ENCODE measurements at places on chromosomes 7 and 10.

- DNase-seq = no peak
These were observed 254.7 kb downstream of the ZMYND11 start for GRCh38 chr10:389836-390448.

DNA sequence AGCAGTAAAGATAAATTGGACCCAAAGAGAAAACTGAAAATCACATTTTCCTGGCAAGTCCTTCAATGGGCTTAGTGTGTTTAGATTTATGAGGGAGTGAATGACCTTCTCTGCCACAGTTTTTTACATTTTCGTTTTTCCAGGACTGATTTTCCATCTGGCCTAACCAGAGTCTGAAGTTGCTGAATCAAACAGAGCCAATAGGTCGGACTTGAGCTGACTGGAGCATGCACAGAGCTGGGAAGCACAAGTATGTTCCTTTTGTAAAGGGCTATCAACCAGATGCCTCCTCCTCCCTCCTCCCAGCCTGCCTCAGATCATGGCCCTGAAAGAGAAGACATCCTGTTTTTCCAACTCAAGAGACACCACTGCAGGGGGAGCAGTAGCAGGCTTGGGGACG is 126.0 kb upstream of the ANKRD1 start:
- DNase-seq = no peak

- DNase-seq = peak; percentile 19
These were observed 168.9 kb downstream of the SLIT1 start for GRCh38 chr10:97016728-97017473.

GRCh38 chr10:29140991-29141390 is 147.9 kb upstream of the LYZL1 start:
- DNase-seq = no peak

DNA sequence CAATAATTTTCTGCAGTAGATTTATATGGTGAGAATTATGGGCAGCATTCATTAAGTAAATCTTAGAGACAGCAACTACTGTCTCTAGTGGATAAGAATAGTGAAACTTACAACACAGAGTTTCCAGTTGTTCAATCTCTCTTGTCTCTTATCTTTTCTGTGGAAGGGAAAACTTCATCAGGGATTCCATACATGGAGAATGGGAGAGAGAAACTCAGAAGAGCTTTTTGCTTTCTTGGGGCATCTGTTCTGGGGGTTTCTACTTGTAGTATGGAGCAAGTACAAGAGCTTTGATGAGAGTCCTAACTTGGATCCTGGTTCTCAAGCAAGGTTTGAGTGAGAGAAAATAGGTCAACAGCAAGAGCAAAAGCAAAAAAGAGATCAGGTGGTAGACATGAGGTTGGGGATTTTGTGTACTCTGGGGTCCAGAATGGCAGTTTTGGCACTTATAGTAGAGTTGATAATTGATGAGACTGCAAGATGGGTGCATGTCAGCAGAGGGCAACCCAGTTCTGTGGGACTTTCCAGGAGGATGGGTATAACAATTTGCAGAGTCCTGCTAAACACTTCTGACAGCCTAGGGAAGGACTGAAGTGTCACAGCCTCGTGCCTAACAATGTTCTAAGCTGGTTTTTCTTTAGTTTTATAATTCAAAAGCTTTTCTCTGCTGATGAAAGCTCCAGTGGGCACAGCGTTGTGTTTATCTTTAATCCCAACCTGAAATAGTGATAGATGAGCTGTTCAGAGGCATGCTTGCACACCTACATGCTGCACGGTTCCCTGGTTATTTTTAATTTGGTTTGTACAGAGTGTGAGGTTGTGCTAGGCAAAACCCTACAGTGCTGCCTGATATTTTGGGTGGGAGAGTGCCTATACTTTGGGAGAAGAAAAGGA is 32.0 kb upstream of the STRIP2 start:
- DNase-seq = peak; percentile 7

- no peak for DNase-seq
These were observed 1619.6 kb upstream of the LRRTM3 start for GRCh38 chr10:65306201-65306600.

GRCh38 chr10:27658788-27659187 is 86.8 kb downstream of the MKX start:
- DNase-seq = no peak

DNA sequence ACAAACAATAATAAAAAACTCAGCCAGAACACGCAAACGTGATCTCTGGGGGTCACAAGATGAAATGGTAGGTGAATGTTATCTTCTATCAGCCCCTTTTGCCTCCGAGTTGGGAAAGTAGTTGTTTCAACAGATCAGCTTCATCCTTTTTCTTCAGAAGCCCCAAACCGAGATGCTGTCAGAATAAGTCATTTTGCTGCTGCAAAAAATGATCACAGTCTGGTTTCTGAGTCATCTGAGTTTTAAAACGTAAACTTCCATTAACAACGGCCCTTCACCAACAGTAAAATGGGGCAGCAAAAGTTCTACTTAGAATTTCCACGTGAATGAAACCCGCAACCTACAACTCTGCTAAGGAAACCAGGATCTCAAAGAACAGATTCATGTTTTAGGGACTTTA is 44.9 kb downstream of the JCAD start:
- no peak for DNase-seq

DNA sequence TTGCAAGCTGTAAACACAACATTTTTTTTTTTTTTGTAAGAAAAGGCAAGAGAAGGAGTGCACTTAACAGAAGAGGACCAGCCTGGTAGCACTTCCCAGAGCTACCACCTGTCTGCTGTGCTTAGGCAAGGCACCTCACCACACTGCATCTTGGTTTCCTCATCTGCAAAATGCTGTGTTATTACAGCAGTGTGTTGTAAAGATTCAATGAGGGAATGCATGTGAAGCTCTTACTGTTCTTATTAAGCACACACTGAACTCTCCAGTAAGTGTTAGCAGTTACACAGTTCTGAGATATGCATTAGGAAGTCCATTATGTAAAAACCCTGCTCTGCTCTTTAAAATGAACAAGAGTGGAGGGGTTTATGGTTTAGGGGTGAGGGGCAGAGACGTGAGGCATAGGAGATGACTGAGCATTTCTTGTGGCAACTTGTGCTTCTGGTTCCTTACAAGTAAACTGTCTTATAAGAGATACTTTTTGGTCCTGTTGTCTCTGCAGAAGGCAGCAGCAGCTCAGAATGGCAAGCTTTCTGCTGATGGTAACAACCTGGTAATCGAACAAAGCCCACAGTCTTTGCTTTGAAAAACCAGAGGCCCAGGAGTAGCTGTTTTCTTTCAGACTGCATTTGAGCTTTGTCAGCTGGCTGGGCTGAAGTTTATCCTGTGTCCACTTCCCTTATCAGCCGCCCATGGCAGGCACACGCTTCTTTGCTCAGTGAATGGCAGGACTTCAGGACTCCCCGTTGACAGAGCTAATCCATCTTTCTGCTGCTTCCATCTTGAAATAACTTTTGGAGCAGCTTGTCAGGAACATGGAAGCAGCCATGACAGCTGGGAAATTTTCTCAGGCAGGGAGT is 98.8 kb upstream of the BMPER start:
- DNase-seq = no peak

- DNase-seq = no peak
These were observed 217.4 kb downstream of the GRM8 start for GRCh38 chr7:127035203-127035849.

DNA sequence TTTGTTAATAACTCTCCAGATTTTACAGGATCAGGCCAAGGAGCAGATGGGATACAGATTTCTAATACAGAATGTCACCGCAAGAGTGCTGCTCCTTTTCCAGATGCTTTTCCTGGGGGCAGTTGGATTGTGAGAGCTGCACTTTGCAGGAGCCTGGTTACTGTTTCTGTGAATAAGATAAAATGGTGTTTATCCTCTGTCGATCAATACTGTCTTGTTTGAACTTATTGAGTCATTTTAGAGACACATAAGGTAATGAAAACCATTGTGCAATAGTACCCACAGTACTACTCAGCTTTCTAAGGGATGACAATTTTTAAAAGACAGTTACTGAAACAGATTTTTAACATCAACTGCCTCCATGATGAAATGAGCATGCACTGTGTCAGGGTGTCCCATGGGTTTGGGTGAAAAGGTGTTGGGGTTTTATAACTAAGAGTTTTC is 2.9 kb downstream of the A1CF start:
- DNase-seq = no peak

- DNase-seq = no peak
These were observed 164.1 kb downstream of the EBF3 start for GRCh38 chr10:129799942-129800341.

GRCh38 chr10:92492748-92493240 is 81.1 kb downstream of the IDE start:
- no peak for DNase-seq

- no peak for DNase-seq
These were observed 138.1 kb downstream of the RELN start for GRCh38 chr7:103851357-103851756.

DNA sequence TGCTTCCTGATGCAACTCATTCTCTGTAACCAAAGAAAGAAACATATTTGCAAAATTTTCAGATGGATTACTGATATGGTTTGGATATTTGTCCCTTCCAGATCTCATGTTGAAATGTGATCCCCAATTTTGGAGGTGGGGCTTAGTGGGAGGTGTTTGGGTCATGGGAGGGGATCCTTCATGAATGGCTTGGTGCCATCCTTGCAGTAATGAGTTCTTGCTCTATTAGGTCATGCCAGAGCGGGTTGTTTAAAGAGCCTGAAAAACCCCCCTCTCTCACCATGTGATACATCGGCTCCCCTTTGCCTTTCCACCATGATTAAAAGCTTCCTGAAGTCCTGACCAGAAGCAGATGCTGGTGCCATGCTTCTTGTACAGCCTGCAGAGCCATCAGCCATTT is 43.8 kb upstream of the PRKG1 start:
- DNase-seq = no peak

DNA sequence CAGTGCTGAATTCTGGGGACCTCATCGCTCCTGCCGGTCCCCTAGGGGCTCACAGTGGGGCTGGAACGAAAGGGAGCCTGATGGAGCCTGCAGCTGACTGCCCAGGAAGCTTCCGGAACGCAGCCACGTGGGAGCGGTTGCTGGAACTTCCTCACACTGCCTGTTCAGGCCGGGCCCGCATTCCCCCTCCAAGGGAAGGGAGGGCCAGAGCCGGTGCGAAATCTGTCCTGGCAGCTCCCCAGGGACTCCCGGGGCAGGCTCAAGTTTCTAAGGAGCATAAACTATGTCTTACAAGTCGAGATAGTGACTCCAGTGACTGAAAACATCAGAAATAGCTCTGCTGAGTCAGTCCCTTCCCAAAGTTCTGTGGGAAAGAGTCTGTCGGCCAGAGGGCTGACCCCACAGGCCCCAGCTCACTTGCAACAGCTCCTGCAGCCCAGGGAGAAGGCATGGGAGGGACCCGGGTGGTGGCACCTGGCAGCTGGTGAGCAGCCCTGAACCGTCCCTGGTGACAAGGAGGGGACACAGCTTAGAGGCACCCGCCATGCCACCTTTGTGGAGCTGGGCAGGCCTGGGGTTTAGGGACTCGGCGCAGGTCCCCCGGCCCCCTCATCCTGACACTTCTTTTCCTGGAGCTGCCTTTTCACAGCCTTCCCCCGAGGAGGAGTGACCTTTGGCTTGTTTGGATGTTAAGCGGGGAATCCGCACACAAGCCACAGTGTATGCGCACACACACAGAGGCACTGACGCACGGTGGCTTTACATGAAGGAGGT is 47.6 kb downstream of the PDGFA start:
- DNase-seq = no peak

GRCh38 chr10:24929056-24929544 is 23.3 kb downstream of the PRTFDC1 start:
- no peak for DNase-seq

- no peak for DNase-seq
These were observed 168.7 kb downstream of the CUX1 start for GRCh38 chr7:101985903-101986734.

DNA sequence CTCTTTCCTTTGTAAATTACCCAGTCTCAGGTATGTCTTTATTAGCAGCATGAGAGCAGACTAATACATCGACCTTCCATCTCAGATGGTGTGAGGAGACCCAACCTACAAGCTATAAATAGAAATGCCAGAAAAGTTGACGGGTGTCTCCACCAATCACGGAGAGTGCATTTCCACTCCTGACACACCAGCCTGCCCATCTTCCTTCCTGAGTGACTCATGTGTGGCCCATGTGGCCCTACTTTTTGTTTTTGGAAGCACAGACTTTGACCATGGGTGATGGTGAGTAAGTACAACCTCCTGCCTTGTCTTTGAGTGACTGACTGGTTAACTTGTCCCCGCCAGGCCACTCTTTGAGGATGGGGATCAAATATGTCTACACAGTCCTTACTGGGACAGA is 147.0 kb downstream of the OAT start:
- no peak for DNase-seq

GRCh38 chr10:114180937-114181336 is 1.8 kb downstream of the TDRD1 start:
- no peak for DNase-seq

DNA sequence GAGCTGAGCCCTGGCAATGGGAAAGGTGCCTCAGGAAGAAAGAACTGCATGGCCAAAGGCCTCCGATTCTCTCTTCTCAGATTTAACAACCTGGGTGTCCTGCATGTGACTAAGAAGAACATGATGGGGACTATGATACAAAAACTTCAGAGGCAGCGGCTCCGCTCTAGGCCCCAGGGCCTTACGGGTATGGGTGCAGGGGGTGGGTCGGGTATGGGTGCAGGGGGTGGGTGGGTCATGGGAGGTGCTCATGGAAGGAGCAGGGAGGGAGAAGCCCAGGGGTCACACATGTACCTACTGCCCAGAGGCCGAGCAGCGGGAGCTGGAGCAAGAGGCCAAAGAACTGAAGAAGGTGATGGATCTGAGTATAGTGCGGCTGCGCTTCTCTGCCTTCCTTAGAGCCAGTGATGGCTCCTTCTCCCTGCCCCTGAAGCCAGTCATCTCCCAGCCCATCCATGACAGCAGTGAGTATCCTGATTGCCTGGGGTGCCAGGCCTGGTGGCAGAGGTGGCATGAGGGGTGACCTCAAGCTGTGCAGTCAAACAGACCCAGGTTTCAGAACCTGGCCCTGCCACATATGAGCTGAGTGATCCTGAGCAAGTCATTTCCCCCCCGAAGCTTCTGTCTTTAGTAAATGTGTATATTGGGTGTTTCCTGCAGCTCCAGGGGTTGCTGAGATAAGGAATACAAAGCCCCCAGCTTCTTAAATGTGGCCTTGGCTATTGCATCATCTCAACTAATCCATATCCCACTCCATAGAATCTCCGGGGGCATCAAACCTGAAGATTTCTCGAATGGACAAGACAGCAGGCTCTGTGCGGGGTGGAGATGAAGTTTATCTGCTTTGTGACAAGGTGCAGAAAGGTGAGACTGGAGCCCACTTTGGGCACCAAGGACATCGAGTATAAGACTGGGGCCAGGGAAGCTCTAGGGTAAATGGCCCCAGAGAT is 2.0 kb downstream of the NFKB2 start:
- peak; percentile 9 for DNase-seq
